ENCODE measurements at places on chromosomes 3 and 15.

DNA sequence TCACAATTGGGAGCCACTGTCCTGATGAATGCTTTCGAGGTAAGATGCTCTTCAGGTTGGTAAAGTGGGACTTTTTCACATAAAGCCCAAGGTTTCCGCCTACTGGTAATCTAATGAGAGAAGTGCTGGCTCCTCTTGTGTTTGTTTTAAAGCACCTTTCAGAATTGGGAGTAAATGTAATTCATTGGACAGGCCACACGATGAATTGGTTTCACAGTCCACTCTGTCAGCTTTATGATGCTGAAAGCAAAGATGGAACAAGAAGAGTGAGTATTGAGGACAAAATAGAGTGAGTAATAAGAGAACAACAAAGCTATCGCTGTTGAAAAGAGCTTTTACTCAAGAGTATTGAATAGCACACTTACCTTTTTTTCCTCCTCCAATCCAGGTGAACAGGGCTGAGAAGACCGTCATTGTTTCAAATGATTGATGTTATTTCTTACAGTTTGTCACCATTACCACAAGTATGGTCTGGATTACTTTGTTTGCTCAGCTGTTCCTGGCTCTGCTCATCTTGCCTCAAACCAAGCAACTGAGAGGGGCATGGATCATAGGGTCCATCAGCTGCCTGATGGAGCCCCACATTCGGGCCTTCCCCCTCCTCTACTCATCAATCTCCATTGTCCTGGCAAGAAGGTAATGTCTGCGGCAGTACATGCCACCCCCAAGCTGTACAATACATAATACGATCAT, 136.1 kb upstream of the CNTN4 start:
- no peak for DNase-seq

DNA sequence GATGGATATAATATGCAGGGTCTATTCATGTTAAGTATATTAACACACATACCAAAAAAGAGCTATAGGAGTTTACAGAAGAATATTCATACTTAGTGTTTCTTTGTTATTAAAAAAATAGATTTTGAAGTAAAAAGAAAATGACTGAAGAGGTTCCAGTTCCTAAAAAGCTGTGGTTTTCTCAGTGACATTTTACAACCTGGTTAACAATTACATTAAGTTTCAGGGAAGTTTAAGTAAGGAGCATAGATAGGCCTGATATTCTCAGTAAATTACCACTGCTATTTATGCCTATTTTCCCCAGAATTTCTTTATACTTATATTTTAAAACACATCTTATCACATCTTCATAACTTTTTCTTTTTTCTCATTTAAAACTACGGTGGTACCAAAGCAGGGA, 43.6 kb upstream of the SPTSSB start:
- no peak for DNase-seq

DNA sequence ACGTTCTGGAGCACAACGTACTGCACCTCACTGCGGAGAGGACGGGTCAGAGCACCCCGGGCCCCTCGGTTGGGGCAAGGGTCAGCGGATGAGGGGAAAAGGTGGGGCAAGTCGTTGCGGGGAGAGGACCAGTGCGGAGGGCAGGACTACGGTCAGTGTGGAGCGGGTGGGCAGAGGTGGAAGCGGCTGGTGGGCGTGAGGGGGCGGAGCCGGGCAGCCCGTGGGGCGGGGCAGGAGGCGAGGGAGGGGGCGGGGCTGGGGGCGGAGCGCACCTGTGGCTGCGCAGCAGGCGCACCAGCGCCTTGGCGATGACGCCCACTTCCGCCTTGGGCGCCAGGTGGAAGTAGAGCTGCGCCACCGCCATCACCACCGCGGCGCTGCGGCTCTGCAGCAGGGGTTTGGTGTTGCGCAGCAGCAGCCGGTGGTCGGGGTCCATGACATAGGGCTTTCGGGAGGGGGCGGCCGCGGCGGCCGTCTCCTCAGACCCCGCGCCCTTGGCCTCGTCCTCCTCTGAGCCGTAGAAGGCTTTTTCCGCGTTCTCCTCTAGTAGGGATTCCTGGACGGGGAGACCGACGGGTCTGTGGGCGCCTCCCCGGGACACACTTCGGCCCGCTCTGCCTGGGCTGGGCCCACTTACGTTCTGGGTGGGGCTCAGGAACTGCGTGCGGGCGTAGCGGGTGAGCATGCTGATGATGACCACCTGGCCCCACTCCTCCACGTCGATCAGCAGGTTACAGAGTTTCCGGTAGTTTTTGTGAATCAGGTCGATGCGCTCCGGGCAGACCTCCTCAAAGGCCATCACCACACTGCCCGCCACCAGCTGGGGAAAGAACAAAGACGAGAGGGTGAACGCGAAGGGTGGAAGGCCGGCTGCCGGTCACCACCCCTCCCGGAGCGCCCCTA, 29.2 kb downstream of the AP3B2 start:
- peak; percentile 57 for DNase-seq

- no peak for DNase-seq
These were observed 179.9 kb upstream of the TBL1XR1 start for GRCh38 chr3:177377166-177377565.

GRCh38 chr3:49654955-49655556, 19.1 kb upstream of the APEH start:
- no peak for DNase-seq

DNA sequence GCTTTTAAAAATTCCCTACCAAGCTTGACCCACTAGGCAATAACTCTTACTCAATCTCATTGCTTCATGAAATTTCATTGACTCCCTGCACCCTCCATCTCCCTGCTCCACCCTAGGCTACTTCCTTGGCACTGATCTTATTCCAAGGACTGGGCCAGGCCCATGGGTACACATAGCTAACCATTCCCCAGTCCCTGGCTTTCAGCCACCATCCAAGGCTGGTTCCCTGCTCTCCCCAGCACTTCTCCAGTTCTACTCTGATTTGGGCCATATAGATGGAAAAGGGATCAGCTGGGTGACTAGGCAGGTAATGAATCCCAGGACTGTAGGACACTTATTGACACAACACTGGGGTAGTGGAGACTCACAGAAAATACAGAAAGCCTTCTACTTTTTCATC, 88.1 kb upstream of the NEO1 start:
- DNase-seq: no peak

DNA sequence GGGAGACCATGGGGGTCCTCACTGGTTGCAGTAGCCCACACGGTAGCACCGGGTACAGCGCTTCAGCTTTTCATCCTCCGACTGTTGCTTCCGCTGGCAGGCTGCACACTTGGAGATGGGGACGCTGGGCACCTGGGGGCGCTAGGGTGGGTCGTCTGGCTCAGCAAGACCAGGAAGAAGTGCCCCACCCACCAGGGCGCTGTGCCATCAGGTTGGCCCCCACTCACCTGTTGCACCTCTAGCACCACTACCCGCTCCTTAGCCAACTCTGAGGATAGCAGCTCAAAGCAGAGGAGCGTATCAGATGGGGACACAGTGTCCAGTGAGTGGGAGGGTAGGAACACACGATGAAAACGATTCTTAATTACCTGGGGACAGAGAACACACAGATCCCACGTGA, 7.7 kb upstream of the QARS1 start:
- DNase-seq: no peak

- no peak for DNase-seq
These were observed 10.7 kb downstream of the RBP2 start for GRCh38 chr3:139465636-139466035.

DNA sequence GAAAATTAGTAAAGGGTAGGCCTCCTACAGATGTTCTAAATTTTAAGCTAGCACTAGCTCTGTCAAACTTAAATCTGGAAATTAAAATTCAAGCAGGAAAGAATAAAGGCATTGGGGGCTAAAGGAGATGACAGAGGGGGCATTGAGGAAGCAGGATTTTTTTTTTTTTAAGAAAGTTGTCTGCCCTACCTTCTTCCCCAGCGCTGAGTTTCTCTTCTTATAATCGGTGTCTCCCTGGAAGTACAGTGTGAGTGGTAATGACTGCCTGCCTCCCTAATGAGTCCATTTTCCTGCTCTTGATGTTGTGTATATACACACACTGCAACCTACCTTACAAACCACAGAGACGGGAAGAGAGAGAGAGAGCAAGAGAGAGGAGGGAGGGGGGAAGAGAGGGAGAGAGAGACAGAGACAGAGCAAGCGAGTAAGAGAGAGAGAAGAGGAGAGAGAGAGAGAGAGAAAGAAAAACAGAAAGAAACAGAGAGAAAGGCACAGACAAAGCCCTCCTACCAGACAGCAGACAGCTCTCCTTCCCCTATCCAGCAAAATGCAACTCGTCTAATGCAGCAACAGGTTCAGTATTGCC, 47.0 kb downstream of the ZBTB20 start:
- DNase-seq: no peak

DNA sequence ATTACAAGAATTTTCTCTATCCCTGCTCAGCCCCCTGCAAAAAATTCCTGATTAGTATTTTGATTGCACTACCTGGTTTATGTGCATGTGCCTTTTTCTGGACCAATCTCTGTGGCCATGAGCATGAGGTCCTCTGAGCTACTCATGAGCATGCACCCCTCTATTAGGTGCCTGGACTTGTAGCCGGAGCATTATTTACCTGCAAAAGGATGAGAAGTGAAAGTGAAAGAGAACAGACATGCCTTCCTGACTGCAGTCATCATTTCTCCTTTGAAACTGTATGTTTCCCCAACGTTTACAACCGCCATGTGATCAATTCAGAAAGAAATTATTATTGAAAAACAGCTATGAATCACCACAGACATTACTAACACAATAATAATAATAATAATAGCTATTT, 1008.8 kb downstream of the ROBO2 start:
- no peak for DNase-seq

- DNase-seq: no peak
These were observed 213.9 kb upstream of the SLC2A2 start for GRCh38 chr3:171240504-171240835.

DNA sequence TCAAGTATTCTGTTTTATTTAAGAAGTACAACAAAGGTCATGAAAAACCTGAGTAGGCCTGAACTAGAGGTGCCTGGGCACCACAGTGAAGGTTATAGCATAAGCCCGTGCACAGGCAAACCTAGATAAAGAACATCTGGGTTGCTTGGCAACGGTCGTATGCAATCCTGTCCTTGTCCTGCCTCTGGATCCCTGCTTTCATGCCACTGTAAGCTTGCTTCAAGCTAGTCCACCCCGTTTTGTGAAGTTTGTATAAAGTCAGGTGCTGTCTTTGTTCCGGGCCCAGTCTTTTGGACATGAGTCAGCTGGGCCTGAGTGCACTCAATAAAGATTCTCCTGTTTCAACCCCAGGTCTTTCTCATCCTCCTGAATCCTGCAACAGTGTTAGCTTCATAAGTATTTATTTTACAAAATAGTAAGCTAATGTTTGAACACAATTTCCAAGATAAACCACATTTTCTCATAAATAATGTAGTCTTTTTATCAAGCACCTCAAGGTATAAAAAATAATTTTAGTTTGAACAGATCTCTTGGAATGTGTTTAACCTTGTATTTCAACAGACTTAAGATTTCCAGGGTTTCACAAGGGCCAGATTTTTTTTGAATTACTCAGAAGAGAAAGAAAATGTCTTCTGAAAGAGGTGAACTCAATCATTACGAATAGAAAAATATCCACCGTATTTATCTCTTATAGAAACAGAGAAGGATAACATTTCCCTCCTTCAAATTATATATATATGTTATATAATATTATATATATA, 14.3 kb upstream of the SLC9C1 start:
- no peak for DNase-seq

- no peak for DNase-seq
These were observed 15.3 kb upstream of the CACNA1D start for GRCh38 chr3:53478921-53479664.

DNA sequence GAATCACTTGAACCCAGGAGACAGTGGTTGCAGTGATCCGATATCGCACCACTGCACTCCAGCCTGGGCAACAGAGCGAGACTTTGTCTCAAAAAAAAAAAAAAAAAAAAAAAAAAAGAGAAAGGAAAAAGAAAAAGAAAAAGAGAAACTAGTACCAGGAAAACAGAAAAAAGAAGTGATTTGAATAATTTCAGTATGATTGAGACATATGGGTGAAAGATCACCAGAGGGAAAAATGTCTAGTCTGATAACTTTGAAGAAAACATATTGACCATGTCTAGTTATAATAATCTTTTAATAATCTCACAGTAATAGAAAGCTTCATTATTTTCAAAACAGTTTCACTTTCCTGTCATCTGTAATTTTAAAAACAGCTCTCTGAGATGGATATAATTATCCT, 16.4 kb downstream of the TGFBR2 start:
- no peak for DNase-seq
